CD8-positive, alpha-beta T cell (primary cell): ENCODE measurements at places on chromosomes 5 and 9.
A peak's percentile ranks its signal among the peaks of the same experiment; 100 is the strongest.

- no peak for DNase-seq
These were observed 2.1 kb downstream of the DHX29 start for GRCh38 chr5:55305345-55305744.

GRCh38 chr9:136239135-136239982, 6.3 kb downstream of the QSOX2 start:
- no peak for DNase-seq

DNA sequence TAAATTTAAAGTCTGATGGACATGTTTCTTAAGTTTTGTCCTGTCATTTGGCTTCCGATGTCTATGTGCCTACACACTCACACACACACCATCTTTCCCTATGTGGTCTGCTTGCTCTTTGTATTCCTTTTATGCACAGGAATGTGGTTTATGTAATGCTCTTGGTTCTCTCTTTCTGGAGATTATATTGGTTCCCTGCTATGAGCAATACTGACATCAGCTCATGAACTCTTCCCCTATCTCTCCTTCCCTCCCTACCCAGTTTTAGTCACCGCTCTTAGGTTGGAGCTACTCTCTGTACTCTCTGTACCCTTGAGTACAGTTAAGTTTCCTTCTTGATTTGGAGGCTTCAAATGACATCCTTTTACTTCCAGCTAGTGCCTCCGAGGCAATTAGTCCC, 77.9 kb upstream of the MVB12B start:
- no peak for DNase-seq

- DNase-seq = no peak
These were observed 962 bp upstream of the TXN start for GRCh38 chr9:110257097-110257841.

GRCh38 chr5:128002425-128002824, 81.1 kb upstream of the SLC12A2 start:
- no peak for DNase-seq

GRCh38 chr9:109193974-109194556, 27.0 kb upstream of the FRRS1L start:
- no peak for DNase-seq

GRCh38 chr9:21579247-21579671, 97.1 kb upstream of the IFNE start:
- no peak for DNase-seq

DNA sequence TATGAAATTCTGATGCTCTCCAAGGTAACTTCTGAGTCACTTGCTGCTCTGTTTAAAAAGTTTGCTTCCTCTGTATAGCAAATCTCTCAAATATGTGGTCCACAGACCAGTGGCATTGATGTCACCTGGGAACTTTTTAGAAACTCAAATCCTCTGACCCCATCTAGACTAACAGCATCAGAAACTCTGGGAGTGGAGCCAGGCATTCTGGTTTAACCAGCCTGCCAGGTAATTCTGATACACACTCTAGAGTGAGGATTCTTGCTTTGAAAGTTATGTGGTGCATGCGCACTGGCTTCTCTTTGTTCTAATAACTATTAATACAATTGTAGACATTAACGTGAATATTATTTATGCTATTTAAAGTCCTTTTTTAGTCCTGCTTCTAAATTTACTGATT, 298.1 kb downstream of the SLF1 start:
- DNase-seq = no peak

DNA sequence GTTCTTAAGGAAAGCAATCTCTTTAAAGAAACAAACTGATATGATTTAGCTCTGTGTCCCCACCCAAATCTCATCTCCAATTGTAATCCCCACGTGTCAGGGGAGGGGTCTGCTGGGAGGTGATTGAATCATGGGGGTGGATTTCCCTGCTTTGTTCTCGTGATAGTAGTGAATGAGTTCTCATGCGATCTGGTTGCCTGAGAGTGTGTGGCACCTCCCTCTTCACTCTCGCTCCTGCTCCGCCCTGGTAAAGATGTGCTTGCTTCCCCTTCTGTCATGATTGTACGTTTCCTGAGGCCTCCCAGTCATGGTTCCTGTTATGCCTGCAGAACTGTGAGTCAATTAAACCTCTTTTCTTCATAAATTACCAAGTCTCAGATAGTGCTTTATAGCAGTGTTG, 412.7 kb upstream of the SMC2 start:
- DNase-seq = no peak

DNA sequence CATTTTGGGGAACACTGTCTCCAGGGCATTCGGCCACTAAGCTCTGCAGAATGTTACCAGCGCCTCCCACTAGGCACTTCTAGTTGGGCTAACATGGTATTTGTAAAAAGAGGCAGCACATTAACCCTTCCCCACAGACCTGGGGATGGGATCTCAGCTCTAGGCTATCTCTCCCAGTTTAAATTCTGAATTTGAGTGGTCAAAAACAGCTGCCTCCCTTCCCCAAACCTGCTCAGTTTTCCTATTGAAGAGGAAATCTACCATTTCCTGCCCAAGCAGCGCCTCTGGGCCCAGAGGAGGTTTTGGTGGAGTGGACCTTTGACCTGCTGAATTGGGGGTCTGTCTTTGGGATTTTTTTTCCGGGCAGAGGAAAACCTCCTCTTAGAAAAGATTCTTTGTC, 53.2 kb downstream of the ENC1 start:
- no peak for DNase-seq

GRCh38 chr5:84437673-84438315, 53.1 kb upstream of the EDIL3 start:
- DNase-seq = no peak

DNA sequence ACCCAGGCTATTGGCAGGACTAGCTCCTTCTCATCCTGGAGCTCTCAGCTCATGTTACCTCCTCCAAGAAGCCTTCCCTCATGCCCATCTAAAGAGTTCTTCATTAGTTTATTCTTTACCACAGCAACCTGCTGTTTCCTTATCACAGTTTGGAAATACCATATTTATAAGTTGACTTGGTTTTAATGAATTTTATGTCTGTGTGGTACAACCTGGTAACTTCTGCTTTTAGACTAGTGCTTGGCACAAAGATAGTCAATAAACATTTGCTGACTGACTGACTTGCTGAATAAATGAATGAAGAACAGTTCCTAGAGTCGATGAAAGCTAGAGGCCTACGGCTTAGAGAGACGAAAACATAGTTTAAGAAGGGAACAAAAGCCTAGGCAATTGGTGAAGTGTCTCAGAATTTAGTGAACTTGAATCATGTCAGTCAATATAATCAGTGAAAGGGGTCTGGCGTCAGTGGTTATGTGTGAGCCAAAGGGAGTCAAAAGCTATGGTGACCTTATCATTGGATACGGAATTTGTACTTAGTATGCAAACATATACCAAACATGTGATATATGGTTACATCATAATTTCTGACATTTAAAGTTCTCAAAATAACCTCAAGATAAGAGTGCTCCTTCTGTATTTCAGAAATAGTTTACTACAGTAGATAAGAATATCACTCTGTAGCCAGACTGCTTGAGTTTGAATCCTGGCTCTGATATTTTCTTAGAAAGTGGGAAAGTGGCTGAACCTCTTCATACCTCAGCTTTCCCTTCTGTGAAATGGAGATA, 239.5 kb downstream of the MCTP1 start:
- no peak for DNase-seq

DNA sequence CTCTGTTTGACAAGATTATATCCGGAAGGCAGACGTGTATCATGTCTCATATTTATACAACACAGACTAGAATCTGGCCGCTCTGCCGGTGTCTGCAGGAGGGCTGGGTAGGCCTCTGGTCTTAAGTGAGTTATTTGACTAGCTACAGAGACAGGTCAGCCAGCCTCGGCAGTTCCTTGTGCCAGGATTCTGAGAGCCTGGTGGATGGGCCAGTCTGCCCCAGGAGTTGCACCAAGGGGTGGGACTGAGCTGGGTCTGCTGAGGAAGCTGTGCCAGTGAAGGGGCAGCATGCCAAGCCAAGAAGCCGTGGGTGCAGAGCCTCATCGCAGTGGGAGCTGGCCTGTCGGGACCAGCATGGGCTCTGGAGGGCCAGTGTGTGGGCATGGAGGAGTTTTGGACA, 7.1 kb downstream of the SNX18 start:
- DNase-seq = no peak

DNA sequence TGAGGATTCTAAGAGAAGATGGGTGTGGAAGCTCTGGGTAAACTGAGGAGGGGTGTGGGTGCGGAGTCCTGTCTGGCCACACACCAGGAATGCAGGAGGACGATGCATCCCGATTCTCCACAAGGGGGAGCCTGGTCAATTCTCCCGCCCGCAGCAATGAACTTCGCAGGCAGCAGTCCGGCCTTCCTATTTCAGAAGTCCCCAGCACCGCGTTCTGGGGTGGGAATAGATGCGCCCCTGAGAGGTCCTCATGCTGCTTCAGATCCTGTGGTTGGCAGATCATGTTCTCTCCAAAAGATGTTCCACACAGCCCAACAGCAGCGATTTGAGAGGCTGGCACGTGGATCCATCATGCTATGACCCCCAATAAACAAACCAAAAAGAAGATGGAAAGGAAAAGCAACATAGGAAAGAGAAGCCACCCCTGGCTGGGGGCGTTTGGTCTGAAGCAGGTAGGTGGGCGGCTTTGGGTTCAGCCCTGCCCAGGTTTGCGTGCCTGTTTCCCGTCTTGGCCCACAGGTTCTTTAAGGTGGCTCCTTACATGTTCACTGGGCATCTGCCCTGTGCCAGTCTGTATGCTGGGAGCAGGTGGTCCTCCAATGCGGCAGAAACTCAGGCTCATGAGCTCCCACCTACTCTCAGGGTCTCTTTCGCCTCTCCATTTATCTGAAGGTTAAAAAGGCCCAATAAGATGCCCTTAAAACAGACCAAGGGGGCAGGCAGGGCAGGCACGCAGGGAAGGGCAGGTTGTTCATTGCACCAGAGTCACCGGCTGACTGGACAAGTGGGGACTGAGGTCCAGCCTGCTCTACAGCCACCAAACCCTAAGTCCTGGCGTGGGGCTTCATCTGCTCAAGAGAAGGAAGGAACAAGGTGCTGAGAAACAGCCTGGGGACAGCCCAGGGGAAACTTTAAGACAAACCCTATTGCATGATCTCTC, 171.6 kb downstream of the PAX5 start:
- DNase-seq = no peak

- DNase-seq = no peak
These were observed 119.1 kb downstream of the HTR1A start for GRCh38 chr5:63843190-63843589.

DNA sequence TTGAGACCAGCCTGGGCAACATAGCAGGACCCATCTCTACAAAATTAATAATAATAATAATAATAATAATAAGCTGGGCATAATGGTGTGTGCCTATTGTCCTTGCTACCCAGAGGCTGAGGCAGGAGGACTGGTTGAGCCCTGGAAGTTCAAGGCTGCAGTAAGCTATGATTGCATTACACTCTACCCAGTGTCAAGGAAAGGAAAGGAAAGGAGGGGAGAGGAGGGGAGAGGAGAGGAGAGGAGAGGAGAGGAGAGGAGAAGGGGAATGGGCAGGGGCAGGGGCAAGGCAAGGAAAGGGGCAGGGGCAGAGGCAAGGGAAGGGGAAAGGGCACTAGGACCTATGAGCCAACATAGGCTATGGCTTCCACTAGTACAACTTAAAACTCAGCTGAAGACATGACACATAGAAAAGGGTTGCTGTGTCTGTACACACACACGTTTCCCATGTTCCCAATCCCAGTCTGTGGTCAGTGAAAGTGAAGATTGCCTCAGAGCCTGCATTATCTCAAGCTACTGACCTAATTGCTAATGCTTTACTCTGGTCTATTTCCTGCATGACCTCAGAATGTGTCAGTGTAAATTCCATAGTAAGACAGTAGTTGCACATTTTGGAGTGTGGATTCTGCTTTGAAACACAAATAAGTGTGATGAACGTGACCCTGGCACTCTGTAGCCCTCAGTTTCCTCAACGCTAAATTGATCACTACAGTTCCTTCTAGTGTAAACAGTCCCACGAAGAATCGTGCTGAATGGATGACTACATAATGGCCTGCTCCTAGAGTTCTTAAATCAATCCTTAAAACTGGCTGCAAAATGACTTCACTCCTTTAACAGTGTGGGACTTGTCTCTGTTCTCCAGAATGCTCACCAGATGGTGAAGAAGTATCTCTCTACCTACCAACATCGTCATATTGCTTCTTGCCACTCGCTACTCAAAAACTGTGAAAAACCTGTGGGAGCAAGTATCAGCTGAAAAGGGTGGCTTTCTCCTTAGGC, 497.0 kb downstream of the RAB3C start:
- DNase-seq = no peak

- peak; percentile 77 for DNase-seq
These were observed at the start of gene CARD19 for GRCh38 chr9:93096131-93096802. Gene CARD19 (plus strand): TSS chr9:93096217. CDS start chr9:93096346, 129 bp downstream.

DNA sequence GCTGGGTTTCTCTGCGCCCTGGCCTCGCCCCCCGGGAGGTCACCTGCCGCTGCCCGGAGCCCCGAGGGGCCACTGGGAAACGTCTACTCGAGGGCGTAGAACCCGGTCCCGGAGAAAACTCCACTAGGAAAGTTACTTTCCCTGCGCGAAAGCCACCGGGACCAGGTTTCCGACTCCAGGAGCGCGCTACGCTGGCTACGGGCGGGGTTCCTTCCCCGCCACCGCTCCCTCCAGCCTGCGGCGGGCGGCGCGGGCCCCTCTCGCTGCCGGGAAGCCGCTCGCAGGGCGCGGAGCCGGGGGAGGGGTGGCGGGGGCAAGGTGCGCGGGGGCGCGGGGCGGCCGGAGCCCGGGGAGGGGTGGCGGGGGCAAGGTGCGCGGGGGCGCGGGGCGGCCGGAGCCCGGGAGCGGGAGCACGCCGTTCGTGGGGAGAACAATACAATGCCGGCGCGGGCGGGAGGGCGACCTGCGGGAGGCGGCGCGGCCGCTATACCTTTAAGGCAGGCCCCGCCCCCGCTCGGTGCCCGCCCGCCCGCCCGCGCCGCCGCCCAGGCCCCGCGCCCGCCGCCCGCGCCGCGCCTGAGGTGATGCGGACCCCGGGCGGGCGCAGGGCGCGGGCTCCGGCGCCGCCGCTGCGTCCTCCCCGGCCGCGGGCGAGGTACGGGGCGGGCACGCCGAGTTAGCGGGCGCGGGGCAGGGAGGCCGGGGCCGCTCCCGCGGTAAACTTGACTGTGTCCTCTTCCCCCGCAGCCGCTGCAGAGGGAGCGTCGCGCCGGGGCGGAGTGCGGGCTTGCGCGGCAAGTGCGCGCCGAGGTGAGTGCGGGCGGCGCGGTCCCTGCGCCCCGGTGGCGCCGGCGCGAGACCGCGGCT, 278.1 kb downstream of the AOPEP start:
- no peak for DNase-seq

GRCh38 chr5:143933451-143933850, 121.5 kb downstream of the HMHB1 start:
- DNase-seq = no peak

DNA sequence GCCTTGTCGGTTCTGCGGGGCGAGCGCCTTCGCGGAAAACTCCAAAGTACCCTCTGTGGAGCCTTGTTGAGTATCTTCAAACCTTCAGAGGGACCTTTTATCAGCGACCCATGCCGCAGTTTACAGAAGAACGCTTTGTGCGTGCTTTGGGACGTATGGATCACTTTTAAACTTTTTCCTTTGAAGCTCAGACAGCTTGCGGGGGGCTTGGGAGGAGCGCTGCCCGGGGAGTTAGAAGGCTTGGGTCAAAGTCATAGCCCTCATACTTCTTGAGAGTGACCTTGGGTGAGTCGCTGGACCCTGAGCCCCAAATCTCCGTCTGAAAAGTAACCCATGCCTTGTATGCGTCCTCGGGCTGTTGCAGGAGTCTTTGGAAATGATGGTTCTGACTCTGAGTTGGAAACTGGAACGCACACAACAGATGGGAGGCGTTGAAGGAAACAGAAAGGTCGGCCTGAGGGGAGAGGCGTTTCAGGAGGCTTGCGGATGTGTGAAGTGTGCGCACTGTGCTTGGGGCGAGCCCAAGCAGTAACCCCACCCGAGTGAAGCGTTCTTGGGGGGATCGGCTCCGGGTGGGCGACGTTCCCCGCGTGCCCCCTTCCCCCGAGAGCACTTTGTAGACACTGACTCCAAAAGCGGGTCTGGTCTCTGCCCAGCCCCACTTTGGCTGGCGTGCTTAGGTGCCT, 661 bp upstream of the SLC25A51 start:
- no peak for DNase-seq
